ENCODE measurements at places on chromosomes 16 and 17. TPM values are rescaled to one million over a fixed set of nuclear protein-coding genes. Genes with fewer than 3 reads are reported as not detected.

Gene CDRT15L2
- not detected for polyA plus RNA-seq

Gene GJC1
- 1.0 TPM for polyA plus RNA-seq

Gene GPRC5C
- polyA plus RNA-seq: 2.7 TPM

Gene POLR2C
- polyA plus RNA-seq: 73.9 TPM

DNA sequence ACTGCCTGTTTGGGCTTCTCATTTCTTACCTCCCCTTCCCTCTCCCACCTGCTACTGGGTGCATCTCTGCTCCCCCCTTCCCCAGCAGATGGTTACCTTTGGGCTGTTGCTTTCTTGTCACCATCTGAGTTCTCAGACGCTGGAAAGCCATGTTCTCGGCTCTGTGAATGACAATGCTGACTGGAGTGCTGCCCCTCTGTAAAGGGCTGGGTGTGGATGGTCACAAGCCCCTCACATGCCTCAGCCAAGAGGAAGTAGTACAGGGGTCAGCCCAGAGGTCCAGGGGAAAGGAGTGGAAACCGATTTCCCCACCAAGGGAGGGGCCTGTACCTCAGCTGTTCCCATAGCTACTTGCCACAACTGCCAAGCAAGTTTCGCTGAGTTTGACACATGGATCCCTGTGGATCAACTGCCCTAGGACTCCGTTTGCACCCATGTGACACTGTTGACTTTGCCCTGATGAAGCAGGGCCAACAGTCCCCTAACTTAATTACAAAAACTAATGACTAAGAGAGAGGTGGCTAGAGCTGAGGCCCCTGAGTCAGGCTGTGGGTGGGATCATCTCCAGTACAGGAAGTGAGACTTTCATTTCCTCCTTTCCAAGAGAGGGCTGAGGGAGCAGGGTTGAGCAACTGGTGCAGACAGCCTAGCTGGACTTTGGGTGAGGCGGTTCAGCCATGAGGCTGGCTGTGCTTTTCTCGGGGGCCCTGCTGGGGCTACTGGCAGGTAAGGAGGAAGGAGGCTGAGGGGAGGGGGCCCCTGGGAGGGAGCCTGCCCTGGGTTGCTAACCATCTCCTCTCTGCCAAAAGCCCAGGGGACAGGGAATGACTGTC lies at the start of gene CD68:
Gene CD68, plus strand, starts transcription at position 638 of the 833 bp plus-strand sequence. Its CDS starts 40 bp downstream, at position 678.
- H3K4me1 ChIP-seq: peaks cover 78% of the 10 kb centered on the region
- no peak within 1 kb of the TSS for H3K4me3 ChIP-seq
- H3K27me3 ChIP-seq: no peaks in the 10 kb centered on the region

DNA sequence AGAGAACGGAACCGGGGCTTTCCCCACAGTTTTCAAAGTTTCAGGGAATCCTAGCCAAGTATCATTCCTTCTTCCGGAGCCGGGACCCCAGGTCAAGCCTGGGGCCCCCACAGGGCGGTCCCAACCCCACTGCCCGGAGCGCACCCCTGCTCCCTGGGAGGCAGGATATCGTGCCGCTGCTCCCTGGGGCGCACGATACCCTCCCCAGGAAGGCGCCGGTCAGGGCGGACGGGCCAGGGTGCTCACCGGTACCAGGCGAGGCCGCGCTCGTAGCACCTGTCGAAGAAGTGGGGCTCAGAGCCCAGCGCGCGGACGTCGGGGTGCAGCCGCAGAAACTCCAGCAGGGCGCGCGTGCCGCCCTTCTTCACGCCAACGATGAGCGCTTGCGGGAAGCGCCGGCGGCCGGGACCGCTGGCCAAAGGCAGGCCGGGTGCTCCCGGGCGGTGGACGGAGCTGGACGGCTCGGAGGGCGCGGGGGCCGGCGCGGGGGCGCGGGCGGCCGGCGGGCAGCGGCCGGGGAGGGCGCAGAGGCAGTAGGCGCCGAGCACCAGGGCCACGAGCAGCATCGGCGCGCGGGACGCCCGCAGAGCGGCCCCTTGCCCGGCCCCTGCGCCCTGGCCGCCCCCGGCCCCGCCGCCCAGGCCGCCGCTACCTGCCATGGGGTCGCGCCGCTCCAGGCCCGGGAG lies 407 bp downstream of the HS3ST6 start:
- peaks cover 54% of the 10 kb centered on the region for H3K27me3 ChIP-seq
- no peak overlapping the region for H3K27ac ChIP-seq
- no peak for DNase-seq
